ENCODE measurements at places on chromosomes 4 and X.
A peak's percentile ranks its signal among the peaks of the same experiment; 100 is the strongest.

DNA sequence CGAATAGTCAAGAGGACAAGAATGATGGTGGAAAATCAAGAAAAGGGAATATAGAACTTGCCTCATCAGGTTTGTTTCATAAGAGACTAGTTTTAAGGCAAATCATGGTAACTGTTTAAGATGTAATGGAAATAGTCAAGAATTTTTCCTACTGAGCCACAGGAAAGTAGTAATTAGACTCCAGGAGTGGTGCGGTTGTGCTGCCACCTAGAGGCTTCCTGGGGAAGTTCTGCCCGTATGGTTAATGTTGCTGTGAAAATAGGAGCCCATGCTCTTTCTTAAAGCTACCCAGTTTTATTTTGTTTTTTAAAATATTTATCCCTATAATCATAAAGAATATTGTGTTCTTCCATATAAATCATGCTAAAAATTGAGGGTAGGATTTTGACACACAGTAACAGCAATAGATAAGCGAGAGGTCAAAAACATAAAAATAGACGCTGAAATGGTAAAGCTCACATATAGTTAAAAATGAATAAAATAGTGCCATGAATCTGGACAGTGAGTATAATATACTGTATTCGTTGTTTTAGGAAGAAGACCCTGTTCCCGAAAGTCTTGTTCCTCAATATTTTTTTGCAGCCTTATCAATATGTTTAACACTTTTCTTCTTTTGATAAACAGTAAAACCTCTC is 87.0 kb downstream of the PHOX2B start:
- peak; percentile 54 for DNase-seq

- DNase-seq, result peak; percentile 56
These were observed 571.1 kb upstream of the DIPK2B start for GRCh38 chrX:45771560-45772340.

GRCh38 chrX:69031181-69031580 is 134.1 kb downstream of the PJA1 start:
- no peak for DNase-seq

- no peak for DNase-seq
These were observed 140.6 kb downstream of the DCTD start for GRCh38 chr4:182776376-182777105.

- no peak for DNase-seq
These were observed 24.0 kb downstream of the CD99L2 start for GRCh38 chrX:150874448-150874847.

GRCh38 chr4:73615613-73616012 is 4.6 kb downstream of the RASSF6 start:
- no peak for DNase-seq

DNA sequence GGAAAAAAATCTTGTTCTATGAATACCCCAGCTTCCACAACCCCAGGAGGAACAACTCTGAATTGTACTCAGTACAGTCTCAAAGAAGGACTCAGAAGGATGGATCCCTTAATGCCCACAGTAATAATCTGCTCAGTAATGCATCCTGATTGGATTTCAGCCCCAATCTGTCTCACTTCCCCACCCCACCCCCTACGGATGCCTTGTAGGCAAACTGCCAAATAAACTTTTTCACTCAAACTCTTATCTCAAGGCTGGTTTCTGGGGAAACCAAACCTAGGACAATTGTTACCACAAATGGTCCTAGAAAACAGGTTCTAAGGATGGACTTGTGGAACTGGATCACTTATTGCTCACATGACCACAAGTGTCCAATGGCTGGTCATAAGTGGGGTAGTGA is 1021.8 kb upstream of the INTU start:
- no peak for DNase-seq

DNA sequence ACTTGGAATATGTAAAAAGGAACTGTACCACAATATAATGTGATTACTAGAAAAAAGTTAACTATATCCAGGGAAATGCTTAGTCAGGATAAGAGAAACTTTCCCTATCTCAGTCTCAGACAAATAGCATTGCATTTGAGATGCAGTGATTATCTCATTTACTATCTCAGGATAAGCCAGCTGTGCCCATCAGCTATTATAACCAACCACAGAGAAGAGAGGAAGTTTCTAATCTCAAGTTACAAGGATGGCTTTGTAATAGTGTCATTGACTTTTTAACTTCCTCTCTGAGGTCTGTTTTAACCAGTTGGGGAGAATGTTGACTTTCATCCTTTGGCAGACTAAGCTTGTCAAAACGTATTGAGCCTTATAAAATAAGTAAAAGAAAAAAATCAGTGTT is 56.5 kb downstream of the SNX25 start:
- DNase-seq, result no peak

DNA sequence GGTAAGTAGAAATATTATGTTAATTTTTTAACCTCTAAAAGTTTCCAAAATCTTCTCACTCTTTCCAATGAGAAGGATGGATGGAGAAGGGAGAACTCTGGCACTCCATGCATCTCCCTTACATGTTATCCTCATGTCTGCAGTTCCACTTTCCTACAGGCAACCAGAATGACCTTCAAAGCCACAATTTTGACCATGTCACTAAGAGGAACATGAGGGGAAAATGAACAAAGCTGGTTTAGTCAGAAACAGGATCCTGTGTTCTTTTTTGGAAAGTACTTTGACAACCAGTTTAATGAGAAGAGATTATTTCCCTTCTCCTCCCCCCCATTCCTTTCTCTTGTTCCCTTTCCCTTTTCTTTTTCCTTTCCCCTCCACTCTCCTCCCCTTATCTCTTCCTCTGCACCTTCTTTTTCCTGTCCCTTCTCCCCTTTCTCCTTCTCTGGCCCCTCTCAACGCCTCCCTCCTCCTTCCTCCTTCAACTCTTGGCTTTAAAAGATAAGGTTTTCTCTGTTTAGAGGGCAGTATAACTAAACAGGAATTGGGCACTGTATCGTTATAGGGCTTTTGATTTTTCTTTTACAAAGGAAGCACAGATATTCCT is 42.5 kb downstream of the DTHD1 start:
- DNase-seq, result no peak

DNA sequence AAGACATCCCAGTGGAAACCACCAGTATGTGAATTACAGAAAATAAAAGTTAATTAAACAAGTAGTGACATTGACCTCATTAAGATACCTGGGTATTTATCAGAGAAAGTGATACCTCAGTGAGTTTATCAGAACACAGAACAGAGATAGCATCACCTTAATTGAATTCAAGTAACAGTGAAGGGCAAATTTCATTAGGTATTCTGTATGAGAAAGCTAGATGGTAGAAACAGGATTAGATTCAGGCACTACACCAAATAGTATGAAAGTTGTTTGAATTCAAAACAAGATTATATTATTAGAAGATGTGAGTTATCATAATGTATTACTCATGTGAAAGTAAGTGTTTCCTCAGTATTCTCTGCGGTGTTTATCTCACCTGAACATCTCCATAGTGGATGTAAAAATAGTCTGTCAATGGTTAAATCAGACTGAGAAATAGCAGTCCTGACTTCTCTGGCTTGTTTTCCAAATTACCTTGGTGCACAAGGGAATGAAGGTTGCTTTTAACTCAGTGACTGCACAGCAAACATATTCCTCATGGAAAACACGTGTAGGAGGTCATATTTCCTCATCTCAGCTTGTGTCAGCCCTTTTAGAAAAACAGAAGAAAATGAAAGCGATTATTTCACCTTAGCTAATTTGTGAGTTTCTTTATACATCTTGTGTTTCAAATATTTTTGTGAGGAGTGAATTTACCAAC is 79.9 kb upstream of the PCDH18 start:
- no peak for DNase-seq

DNA sequence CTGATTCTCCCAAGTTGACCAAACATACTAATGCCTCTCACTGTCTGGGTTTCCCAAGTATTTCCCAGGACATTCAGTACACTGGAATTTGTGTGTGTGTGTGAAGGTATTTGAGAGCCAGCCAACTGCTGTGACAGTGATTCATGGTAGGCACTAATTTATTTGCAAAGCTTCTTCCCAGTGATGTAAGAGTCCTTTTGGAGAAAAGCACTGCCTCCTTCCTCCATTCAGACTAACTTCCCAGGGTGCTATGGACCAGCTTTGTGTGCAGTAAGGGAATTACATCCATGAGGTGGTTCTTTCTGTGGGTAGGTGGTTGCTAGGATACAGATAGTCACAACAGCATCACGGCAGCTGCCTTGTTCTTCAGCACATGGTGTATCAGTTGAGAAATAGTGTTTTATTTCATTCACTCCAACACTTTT is 8.7 kb downstream of the EGF start:
- DNase-seq, result no peak

DNA sequence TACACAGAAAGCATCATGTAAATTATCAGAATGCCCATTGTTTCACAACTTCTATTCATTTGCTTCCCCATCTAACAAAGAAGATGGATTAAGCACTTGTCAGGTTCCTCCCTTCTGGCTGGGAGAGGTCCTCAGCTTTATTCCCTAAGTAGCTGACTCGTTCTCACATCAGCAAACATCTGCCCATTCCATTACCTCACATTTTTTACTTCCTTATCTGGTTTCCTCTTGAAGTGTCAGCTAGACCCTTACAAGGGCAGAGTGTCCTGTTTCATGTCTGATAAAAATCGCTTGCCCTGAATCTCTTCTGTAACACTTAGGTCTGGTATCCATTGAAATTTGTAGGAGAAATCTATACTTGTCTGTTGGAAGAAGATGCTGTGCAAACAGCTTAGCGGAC is 34.7 kb downstream of the TMPRSS11A start:
- DNase-seq, result no peak

DNA sequence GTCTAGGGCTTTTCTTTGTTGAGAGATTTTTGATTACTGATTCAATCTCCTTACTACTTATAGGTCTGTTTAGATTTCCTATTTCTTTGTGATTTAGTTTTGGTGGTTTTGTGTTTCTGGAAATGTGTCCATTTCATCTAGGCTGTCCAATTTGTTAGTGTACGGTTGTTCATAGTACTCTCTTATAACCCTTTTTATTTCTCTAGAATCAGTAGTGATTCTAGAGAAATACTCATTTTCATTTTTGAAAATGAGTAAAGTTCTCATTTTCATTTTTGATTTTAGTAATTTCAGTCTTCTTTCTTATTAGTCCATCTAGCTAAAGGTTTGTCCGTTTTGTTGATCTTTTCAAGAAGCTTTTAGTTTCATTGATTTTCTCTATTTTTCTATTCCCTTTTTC is 7.5 kb downstream of the IL13RA1 start:
- no peak for DNase-seq

DNA sequence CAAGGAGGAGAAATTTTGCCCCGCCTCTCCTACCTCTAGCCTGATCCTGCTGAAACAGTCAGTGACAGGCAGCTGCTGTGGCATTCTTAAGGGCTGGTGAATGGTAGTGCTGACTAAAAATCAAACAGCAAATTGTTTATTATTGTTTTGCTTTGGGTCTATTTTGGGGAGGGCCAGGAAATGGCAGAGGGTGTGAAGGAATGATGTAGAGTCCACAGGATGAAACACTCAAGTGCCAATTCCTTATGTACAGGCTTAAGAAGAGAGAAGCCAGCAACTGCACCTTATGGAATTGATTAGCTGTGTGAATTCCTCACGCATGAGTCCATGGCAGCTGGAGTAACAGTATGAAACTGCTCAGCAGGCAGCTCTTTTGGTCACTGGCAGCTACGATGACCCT is 39.7 kb downstream of the VEGFC start:
- DNase-seq, result no peak

GRCh38 chrX:79330022-79330421 is 37.1 kb downstream of the ITM2A start:
- no peak for DNase-seq

GRCh38 chr4:85929961-85930665 is 429.7 kb downstream of the MAPK10 start:
- peak; percentile 49 for DNase-seq

DNA sequence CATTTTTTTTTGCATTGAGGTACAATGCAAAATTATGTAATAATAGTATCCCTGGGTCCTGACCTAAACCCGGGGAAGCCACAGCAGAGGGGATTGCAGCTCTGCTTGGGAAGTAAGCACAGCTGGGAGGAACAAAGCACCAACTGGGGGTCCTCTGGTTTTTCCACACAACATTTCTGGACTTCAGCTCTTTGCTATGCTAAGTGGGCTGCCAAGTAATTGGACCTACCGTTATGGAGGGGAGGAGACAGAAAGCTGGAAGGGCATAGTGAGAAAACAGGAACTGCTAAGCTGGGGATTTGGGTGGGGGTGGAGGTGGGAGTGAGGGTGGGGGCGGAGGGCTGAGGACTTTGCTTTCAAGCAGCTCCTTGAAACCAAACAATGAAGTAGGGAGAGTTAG is 183.3 kb downstream of the ZIC3 start:
- no peak for DNase-seq

- DNase-seq, result no peak
These were observed 36.0 kb upstream of the CCNG2 start for GRCh38 chr4:77120886-77121508.

DNA sequence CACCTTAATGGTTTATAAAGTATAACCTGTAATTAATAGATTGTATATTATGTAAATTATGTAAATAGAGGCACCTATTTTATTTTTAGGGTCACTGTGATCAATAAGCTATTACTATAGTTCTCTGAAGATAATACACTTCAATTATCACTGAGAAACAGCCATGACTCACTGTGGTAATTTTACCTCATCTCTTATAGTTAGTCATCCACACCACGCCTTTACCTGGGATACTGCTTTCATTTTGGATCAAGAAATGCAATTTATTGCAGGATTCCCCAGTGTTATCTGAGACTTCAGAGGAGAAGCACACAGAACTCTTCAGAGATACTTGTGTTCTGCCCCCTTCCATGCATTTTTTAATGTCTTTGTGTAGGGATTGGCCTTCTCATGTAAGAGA is 348.1 kb upstream of the ATOH1 start:
- DNase-seq, result no peak

- no peak for DNase-seq
These were observed 25.5 kb downstream of the CDKN2AIP start for GRCh38 chr4:183469936-183470335.

GRCh38 chr4:173505924-173506518 is 24.0 kb downstream of the HAND2 start:
- DNase-seq, result peak; percentile 63

DNA sequence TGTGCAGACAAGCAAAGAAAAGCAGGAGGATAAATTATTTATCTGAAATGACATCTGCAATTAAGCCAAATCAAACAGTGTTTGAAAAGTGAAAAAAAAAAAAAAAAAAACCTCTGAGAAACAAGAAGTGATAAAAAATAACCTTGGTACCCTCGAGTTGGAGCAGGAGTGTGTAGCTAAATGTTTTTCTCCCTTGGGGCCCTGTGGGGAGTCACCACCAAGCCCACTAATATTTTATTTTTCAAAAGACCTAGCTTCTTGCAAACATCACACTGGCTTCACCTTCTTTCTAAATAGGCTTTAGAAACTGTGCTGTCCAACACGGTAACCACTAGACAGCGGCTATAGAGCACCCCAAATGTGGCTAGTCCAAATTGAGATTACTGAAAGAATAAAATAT is 47.7 kb downstream of the SNX25 start:
- no peak for DNase-seq

Data from transverse colon (tissue), 4 donors.